ENCODE measurements at places on chromosomes 16 and 17.
A peak's percentile ranks its signal among the peaks of the same experiment; 100 is the strongest.

DNA sequence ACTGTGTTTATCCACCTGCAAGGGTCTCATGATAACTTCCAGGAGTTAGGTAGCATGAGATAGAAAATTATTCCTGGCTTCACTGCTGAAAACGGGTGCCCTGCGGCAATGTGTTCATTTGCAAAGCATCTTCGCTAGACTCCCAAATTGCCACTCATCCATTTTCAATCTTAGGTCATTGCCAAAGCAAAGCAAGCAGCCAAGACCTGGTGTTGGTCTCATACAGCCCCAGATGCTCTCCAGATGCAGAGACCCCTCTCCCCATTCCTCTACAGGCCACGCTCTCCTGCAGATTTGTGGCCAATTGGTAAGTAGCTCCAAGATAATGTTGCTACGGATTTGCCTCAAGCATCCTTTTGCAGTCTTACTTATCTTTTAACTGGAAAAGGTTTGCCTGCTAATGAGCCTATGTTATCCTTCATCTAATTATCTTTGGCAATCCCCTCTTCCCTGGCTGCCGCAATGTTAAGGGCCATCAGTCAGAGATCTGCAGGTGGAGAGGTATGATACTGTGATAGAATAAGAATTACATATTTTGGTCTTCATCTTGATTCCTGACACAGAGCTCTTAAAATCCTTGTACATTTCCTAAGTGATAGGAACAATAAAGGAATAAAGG is 222.0 kb downstream of the SLC39A11 start:
- DNase-seq, result no peak

DNA sequence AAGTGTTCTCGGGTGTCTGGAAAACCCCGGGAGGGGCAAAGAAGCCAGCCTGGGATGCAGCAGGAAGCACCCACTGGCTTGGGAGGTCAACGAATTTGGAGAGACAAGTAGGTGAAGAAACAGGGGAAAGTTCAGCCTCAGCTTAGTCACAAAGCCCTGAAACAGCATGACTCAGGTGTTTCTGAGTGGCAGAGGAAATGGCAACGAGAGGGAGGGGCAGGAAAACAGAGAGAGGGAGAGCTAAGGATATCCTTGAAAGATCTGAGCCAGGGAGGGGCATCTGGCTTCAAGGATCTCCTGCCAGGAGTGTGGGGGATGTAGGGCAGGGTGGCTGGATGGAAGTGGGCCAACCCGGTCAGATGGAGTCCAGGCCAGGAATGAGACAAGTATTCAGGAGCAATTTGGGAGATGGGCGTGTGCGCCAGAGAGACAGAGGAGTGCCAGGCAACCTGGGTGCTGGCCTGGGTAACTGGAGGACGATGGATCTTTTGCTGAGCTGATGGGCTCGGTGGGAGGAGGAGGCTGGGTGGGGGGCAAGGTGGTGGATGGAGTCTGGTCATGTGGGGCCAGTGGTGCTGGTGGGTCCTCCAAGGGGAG is 27.2 kb downstream of the ABCC3 start:
- peak; percentile 18 for DNase-seq

GRCh38 chr17:28983286-28984230 is 22.3 kb downstream of the SEZ6 start:
- DNase-seq, result no peak

DNA sequence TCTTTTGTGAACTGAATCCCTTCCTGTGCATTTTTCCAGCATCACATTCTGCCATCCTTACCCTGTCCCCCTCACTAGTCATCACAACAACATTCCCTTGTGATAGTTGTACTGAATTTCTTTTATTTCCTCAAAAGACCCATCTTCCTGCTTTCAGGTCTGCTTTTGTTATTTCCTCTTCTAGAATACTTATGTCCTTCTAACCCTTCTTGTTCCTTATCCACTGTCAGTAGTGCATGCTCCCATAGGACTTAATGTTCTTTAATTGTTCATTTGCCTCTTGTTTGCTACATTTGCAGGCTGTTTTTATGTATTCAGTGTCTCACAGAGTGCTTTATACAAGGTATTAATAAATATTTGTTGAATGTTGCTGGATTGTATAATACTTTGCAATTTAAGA is 73.0 kb downstream of the BCAS3 start:
- no peak for DNase-seq

DNA sequence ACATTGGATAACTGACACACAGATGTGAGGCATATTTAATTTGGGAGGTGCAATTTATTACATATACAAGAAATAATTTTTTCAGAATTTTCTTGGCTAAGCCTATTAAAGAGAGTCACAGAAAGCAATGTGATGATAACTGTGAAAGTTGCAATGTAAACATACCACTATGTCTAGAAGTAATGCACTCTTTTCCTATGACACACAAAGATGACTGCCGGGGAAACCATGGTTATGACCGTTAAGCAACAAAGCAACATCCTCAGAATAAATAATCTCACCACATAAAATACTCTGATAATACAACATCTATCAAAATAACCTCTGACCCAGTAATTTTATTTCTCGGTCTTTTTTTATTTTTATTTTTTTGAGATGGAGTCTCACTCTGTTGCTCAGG is 10.5 kb upstream of the QRICH2 start:
- DNase-seq, result no peak

DNA sequence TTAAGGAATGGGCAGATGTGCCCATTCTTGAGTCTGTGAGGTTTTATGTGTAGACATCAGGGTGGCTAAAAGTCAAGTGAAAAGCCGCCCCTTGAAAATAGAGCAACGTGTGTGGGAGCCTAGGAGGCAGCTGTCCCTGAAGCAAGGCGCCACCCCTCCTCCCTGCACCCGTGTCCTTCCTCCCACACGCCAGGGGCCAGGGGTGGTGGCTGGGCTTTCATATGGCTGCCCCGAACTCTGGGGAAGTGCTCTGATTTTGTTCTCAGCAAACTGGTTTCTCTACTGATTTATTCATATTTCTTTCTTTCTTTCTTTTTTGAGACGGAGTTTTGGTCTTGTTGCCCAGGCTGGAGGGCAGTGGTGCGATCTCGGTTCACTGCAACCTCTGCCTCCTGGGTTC is 4.7 kb downstream of the ZNF750 start:
- DNase-seq, result no peak

- no peak for DNase-seq
Observed at GRCh38 chr16:16042076-16042475, 92.7 kb downstream of the ABCC1 start.

- DNase-seq, result no peak
Observed at GRCh38 chr16:55357241-55357640, 33.2 kb downstream of the IRX6 start.

- no peak for DNase-seq
Observed at GRCh38 chr17:17509601-17510425, 13.6 kb upstream of the RASD1 start.

GRCh38 chr16:47493381-47494337 is 32.5 kb downstream of the PHKB start:
- DNase-seq, result peak; percentile 50

DNA sequence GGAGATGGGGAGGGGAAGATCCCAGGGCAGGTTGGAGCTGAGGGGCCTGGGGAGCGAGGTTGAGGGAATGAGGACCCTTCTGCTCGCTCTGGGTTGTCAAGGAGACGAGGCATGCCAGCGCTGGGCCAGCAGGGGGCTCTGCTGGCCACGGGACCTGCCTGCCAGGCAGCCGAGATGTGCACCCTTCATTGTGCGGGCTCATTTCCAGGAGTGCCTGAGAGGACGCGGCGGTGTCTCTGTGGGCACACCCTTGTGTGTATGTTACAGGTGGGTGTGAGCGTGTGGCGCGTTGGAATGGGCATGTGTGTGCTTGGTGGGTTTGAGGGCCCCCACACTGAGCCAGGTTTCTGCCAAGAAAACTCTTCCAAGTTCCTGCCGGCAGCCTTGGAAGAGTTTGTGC is 15.9 kb downstream of the ARHGAP23 start:
- DNase-seq, result peak; percentile 61

GRCh38 chr16:56611281-56611833 is 3.0 kb downstream of the MT2A start:
- no peak for DNase-seq

DNA sequence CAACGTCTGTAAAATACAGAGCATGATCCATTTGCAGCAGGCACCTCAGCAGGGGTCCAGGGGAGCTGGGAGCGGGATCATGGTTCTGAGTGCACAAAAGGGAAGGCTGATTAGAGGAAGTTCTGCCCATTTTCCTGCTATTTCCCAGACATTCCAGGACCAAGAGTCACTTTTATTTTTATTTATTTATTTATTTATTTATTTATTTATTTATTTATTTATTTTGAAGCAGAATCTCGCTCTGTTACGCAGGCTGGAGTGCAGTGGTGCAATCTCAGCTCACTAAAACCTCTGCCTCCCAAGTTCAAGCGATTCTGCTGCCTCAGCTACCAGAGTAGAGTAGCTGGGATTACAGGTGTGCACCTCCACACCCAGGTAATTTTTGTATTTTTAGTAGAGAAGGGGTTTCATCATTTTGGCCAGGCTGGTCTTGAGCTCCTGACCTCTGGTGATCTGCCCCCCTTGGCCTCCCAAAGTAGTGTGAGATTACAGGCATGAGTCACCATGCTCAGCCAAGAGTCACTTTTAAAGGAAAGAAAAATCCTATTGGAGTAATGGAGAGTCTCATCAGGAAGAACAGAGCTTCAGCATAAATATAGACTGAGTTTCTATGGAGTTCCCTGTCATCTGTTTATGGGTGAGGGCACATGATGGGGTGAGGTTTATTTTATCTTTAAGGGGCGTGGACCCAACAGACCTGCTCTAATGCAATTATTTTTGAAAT is 355.2 kb downstream of the HAPSTR1 start:
- DNase-seq, result no peak

GRCh38 chr16:75238132-75238852 is 13.1 kb downstream of the BCAR1 start:
- no peak for DNase-seq

- no peak for DNase-seq
Observed at GRCh38 chr17:69900101-69900500, 174.9 kb upstream of the KCNJ16 start.

- DNase-seq, result no peak
Observed at GRCh38 chr16:22915003-22915402, 101.0 kb downstream of the HS3ST2 start.

DNA sequence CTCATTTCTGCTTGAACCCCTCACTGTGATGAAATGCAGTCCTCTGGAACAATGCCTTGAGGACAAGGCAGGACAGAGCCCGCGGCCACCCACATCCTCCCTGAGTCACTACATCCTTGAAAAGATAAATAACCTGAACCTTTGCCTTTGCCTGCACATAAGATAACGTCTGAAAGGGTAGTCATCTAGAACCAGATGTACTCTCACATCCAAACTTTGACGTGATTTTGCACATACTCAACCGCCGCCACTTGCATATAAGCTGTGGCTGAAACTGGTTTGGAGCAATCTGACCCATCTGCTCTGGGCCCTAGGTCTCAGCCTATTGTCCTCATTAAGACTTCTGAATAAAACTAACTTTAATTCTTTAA is 252.1 kb downstream of the PHKB start:
- peak; percentile 40 for DNase-seq

DNA sequence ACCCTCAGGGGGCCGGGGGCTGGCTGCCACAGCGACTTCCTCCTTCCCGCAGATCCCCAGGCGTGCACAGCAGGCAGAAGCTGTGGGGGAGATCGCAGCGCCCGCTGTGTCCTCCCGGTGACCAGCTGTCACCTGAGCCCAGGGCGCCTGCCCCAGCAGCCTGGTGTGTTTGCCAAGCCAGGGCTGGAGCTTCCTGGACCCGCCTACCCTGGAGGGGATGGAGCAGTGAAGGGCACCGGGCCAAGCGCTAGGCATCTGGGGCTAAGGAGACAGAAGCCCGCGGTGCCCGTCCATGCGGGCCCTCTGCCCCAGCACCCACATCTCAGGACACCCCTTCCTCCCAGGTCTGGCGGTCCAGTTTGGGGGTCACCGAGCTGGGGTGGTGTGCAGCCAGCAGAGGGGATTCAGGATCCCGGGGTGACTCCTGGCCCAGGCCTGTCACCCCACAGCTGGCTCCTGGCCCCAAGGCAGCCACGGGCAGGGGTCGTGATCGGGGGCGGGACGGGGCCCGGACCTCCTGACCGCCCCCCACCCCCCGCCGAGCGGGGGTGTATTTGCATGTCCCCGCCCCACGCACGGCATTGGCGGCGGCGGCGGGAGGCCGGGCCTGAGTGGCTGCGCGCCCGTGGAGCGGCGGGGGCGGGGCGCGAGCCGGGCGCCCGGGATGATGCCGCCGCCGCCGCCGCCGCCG is at the start of gene RAB26:
TSS of gene RAB26 (plus strand) at position 645 of the 691 bp plus-strand sequence. CDS start 159 bp downstream, outside the sequence.
- DNase-seq, result peak; percentile 44

GRCh38 chr16:2096853-2097595 is 38.7 kb downstream of the PKD1 start:
- DNase-seq, result no peak

GRCh38 chr16:81515721-81516120 is 71.1 kb downstream of the CMIP start:
- no peak for DNase-seq

GRCh38 chr17:65790241-65790640 is 228.8 kb upstream of the AXIN2 start:
- DNase-seq, result no peak

GRCh38 chr17:81551458-81552243 is 502 bp downstream of the FAAP100 start:
- DNase-seq, result peak; percentile 32

GRCh38 chr16:87002717-87003413 is 314.3 kb downstream of the C16orf95 start:
- DNase-seq, result no peak

- no peak for DNase-seq
Observed at GRCh38 chr17:56392321-56392720, 201.2 kb upstream of the NOG start.

DNA sequence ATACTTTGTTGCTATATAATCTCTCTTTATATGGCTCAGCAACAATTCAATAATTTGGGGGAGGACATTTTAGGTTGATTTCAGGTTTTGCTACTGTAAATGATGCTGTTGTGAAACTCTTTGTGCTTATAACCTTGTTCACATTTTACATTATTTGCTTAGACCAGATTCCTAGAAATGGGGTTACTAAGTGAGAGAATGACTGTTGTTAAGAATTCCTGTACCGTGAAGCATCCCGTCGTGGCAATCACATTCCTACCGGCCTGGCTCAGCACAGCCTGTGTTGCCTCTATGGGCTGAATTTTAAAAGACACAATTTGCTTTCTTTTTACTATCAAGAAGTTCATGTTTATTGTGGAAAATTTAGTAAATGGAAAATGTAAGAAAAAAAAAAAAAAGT is 31.4 kb downstream of the B9D1 start:
- no peak for DNase-seq
